Left forelimb (tissue), 1 donor: ENCODE measurements at places on chromosomes 1 and 21.

GRCh38 chr1:221414772-221415539 is 326.9 kb downstream of the DUSP10 start:
- DNase-seq, result no peak

- DNase-seq, result no peak
These were observed 6.8 kb downstream of the SSX2IP start for GRCh38 chr1:84683508-84683907.

DNA sequence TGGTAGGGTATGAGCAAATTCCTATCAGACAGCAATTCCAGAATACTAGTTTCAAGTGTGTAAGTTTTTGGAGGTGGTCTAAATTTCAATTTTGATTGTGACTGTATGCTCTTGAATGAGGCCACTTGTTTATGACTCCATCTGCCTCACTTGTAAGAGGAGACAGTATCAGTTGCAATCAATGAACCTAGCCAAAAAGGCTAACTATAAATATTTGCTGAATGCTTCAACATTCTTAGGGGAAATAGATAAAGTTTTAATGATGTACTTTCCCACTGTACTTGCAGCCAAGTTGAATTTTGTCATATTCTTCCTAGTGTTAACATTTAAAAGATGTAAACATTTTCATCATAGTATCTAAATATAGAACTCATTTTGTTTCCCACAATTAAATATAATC is 32.1 kb upstream of the RWDD3 start:
- no peak for DNase-seq

- no peak for DNase-seq
These were observed 53.1 kb downstream of the VANGL2 start for GRCh38 chr1:160453443-160453842.

GRCh38 chr1:113118266-113118665 is 45.3 kb downstream of the LRIG2 start:
- DNase-seq, result no peak

DNA sequence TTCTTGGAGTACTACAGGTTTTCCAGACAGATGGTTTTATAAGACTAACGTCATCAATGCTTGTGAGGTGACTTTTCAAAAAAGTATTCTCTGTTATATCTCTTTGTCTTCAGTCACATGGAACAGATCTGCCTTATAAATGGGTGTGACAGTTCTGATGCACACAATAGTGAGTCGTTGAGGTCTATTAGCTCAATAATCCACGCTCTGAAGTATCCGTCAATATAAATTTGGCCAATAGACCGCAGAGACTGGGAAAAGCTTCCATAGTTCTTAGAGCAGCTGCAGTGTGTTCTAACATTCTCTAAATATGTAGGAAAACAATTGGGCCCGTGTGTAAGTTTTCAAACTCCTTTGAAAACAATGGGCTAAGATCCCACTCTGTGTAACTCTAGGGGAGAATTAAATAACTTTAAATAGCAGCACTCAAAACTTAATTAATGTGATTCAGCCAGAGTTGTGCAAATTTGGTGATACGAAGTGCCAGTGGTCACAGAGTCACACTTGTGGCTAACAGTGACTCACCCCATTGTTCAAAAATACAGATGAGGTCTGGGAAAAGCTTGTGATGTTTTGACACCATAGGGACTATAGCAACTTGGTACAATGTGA is 316.0 kb downstream of the LMO4 start:
- DNase-seq, result no peak

DNA sequence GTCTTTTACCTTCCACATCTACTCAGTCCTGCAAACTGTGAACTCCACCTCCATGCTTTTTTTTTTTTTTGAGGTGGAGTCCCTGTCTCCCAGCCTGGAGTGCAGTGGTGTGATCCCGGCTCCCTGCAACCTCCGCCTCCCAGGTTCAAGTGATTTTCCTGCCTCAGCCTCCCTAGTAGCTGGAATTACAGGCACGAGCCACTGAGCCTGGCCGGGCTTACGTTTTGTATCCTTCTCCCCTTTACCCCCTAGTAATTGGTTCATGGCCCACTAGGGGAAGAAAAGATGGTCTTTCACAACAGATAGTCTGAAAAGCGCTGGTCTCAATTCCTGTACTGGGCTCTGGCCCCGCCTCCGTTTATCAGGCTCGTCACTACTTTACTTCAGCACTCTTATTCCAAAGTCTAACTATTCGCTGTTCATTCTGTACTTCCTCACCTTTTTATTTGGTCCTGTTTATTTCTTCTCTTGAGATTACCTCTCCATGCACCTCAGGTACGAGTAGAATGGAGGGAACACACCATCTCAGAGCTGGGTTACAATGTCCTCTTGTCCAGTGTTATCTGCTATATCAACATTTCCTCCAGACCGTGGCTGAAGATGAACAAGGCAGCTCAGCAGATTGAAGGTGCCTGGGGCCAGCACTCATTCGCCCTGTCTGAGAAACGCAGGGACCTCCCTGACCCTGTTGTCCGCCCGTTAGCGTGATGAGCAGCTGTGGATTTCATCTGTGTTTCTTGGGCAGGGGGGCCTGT is 16.2 kb downstream of the CNST start:
- no peak for DNase-seq

DNA sequence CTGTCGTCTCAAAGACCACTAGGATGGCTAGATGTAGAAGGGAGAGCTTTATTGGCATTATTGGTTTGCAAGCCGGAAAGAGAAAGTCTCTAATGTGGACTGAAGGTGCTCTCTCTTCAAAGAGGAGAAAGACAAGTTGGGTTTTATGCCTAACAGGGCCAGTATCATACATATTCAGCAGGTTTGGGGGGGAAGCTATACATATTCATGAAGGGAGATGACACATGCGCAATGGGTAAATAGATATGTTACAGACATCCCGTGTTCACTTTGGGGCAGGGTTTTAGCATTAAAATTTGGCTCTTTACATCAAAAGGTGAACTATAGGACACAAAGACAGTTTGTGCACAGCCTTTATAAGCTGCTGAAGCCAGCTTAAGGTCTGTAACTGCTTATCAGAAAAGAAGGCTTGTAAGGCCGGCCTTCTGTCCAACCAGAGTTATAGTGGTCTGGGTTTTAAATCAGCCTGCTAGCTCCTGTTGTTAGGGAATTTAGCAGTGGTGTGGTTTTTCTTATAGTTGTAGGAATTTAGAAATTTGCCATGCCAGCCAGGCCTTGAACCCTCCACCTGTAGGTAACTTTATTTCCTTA is 46.5 kb upstream of the LRRN2 start:
- no peak for DNase-seq
